Right lobe of liver (tissue), 6 donors: ENCODE measurements at places on chromosomes 11 and 22. TPM values are rescaled to one million over a fixed set of nuclear protein-coding genes. Genes with fewer than 3 reads are reported as not detected.

- DNase-seq: no peak
Observed at GRCh38 chr11:5272395-5273017, 2.8 kb upstream of the HBE1 start.

DNA sequence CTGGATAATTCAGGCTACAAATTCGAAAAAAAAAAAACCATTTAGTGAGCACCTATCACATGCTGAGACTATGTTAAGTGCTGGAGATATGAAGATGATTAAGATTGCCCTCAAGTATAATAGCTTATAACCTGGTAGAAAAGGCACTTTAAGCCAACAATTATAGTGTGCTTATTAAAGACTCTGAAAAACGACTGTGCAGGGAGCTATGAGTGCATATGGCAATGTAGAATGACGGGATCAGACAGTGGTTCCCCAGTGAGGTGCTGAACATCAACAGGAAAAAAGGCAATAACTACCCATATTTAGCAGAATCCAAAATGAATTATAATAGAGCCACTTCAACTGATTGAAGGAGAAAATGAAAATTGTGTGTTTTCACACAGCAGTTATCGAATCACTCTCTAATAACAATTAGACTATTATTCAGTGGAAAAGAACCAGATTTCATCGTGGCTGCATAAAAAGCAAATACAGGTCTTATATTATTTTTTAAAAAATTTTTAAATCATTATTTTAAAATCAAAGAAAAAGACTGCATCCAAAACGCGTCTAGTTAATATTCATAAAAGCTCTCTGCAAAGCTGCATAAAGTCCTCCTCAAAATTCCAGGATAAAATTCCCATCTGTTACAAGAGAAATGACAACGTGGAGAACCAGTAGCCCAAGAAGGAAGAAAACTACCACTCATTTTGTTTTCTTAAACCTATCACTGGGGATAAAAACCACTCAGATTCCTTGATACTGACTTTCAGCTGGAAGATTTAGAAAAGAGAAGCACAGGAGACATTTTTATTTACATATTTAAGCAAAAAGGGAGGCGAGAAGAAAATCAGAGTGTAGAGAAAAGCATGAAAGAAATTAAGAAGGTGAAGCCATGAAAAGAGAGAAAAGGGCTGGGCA is 1.1 kb downstream of the MTMR2 start:
- DNase-seq: no peak

The GGTLC2 gene
- not detected for total RNA-seq

The WNT11 gene
- 3.4 TPM for total RNA-seq

DNA sequence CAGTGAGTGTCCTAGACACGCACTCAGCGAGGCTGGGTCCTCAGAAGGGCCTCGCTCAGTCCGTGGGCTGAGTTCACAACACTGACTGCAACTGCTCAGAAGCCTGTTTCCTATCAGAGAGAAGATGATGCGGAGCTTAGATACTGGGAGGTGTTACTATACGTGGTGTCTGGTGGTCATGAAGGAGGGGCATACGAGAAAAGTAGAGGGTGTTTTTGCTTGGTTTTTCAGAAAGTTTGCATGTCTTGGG is 9.5 kb upstream of the SERPIND1 start:
- no peak for DNase-seq

- DNase-seq: no peak
Observed at GRCh38 chr22:48649466-48649865, 1178.2 kb downstream of the BRD1 start.

The KRTAP5-8 gene
- not detected for total RNA-seq

GRCh38 chr11:46333394-46333947 is 13.8 kb upstream of the DGKZ start:
- no peak for DNase-seq

DNA sequence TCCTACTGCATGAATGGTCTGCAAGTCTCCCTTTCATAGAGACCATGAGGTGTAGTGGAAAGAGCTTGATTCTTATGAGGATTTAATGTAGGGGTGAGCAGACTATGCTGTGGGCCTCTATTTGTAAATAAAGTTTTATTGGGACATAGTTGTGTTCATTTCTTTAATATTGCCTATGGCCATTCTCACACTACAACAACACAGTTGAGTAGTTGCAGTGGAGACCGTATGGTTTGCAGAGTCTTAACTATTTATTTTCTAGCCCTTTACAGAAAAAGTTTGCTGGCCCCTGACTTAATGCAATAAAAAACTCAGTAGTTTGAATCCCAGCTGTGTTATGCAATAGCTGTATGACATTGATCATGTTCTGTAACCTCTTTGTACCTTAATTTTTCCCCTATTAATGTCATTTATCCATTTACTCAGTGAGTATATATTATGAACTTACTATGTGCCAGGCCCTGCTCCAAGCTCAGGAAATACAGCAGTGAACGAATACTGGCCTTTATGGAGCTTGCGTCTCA is 106.3 kb downstream of the ATXN10 start:
- no peak for DNase-seq

The TLCD5 gene
- 0.92 TPM for total RNA-seq

DNA sequence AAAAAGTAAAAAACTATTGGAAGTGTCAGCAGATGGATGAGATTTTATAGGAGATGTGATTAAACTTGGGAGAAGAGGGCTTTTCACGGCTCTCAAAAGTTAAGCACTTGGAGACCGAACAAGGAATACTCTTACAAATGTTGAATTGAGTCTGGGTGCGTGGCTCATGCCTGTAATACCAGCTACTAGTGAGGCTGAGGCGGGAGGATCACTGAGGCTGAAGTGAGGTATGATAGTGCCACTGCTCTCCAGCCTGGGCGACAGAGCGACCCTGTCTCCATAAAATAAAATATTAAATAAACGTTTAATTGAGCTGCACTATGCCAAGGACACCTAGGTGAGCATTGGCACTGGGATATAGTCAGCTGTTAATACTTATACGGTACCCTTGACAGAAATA is 1.9 kb downstream of the CEP57 start:
- DNase-seq: no peak

GRCh38 chr22:42720263-42721044 is at the start of gene A4GALT:
TSS of gene A4GALT (minus strand) at chr22:42720870. CDS start at chr22:42693951, 26,919 bp downstream.
- DNase-seq: no peak

The CCDC81 gene
- total RNA-seq: 0.87 TPM

DNA sequence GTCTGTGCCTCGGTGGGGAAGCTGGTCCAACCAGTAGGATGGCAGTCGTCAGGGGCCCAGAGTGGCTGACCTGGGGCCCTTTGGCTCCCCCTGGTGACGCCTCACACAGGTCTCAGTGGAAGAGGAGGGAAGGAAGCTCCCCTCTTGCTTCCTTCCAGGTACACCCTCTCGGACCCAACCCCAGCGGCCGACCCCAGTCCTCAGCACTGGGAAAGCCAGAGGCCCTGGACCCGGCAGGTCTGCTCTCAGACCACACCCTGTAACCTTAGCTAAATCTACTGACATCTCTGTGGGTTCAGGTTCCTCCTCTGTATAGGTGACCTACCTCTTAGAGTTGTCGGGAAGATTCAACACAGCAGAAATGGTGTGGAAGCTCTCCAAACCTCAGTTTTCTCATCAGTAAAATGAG is 3.4 kb upstream of the SCUBE1 start:
- DNase-seq: peak; percentile 61

DNA sequence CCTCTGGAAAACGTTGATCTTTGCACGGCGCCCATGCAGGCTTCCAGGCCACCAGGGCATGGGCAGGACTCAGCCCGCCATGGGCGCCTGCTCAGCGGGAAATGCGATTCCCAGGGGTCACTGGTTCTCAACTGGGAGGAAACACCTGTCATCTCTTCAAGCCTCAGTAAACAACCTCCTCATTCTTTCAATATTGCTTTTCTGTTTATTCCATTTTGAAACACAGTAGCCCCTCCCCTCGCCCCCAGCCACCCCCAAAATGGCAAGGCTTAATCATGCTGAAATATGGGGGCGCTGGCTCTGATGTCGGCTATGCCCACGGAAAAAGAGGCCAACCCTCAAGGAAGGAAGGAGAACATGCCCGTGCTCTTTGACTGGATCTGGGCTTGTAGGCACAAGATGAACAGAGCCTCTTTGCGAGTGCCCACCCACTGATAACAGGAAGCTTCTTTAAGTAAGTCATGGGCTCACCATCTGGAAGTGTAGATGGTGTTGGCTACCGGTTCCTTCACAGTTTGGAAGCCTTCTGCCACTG is 594 bp upstream of the POU2AF1 start:
- DNase-seq: no peak

GRCh38 chr22:41540365-41540764 is 3.9 kb downstream of the POLR3H start:
- DNase-seq: no peak

DNA sequence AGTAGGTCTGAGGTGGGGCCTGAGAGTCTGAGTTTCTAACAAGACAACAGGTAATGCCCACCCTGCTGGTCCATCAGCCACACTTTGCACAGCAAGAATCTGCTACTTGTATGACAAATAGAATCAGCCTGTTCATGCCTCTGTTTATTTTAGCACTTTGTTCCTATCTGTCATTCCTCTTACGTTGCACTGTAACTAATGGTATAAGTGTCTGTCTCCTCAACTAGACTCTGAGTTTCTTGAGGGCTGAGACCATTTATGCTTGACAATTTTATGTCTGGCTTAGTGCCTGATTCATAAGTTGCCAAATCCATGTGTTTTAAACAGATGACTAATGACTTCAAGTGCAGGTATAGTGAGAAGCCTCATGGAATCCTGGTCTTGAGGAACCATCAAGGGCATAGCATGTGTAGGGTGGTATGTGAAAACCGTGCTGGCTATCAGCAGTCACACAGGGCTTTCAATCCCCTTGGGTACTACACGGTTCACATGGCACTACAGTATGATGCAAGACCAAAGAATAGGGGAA is 209.7 kb downstream of the C11orf91 start:
- DNase-seq: no peak

- DNase-seq: no peak
Observed at GRCh38 chr11:94147433-94147845, 18.8 kb downstream of the PANX1 start.

- no peak for DNase-seq
Observed at GRCh38 chr11:33248416-33248971, 8.7 kb upstream of the HIPK3 start.

The MRE11 gene
- 5.6 TPM for total RNA-seq

The KDM4E gene
- not detected for total RNA-seq

The LGALS12 gene
- not detected for total RNA-seq

GRCh38 chr22:50185375-50186087 is at the start of gene TRABD:
TSS of gene TRABD (plus strand) at chr22:50185913. CDS start at chr22:50193061, 7,148 bp downstream.
- DNase-seq: peak; percentile 92

DNA sequence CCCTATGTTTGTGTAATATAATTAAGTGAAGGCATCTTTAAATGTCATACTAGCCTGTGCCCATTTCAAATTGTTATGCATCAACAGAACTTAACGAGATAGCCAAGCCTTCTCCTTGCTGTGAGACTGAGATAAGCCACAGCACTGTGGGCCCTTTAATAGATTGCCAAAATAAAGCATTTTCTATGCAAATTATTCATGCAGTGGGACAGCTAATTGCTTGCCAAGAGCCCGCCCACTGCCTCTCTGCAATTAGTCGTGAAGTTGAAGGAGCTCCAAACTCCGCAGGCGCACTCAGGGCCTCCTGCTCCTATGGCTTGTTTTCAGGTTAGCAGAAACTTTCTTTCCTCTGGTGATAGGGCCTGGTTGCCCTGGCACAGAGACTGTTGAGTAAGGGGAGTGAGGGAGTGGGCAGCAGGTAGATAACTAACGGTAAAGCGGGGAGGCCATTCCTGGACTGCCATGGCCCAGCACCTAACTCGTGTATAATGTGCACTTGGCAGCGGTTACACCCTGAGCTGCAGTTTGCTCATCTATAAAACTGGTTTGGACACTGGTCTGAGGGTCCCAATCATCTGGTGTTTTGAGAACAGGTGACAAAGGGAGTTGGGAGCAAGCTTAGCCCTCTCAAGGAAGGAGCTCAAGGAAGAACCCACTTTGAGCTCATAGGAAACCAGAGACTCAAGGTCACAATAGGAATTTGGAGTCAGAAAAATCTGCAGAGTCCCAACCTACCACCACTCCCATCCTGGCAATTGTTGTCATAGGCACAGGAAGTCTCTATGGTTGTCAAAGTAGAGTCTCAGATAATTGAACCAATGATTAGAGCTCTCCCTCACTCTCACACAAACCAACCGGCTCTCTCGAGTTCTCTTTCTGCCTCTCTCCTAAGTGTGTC is 33.9 kb upstream of the RIC3 start:
- no peak for DNase-seq

DNA sequence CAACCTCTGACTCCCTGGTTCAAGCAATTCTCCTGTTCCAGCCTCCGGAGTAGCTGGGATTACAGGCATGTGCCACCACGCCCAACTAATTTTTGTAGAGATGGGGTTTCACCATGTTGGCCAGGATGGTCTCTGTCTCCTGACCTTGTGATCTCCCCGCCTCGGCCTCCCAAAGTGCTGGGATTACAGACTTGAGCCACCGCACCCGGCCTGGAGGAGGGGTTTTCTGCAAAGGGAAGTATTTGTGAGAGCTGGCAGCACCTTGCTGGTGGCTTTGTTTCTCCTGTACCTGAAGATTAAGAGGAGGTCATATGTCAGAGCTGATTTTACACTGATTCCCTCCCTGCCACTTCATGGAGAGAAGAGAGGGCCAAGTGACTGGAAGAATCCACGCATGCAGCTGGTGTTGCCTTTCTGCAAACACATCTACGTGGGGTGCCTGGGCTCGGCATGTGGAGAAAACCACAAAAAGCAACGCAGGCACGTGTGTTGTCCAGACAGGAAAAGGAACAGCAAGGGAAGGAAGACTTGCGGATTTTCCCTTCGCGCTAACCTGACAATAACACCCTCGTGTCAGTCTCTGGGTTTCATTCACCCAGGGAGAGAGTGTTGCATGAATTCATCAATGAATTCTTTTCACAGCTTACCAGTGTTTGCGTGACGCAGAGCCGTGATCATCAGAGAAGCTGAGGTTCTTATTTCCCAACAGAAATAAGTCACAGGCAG is 61.9 kb downstream of the TSPAN18 start:
- DNase-seq: no peak

The KRTAP5-11 gene
- total RNA-seq: not detected

The KMT2A gene
- total RNA-seq: 22.1 TPM

The PHLDA2 gene
- 0.62 TPM for total RNA-seq

DNA sequence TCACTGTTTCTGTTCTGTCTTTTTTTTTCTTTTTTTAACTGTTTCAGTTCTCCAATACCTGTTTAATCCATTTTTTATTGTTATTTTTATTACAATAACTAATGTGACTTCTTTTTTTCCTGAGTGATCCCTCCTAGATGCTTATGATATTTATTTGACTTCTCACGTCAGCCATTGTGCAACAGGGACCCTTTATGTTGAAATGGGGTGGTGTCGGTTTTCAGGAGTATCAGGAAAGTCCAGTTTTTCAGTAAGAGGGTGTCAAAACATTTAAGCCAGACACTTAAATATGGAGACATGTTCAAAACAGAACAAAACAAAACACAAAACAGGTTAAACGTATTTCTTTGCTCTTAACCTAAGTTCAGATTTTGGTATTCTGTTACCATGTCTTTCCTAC is 418.8 kb downstream of the DYNC2H1 start:
- DNase-seq: no peak

DNA sequence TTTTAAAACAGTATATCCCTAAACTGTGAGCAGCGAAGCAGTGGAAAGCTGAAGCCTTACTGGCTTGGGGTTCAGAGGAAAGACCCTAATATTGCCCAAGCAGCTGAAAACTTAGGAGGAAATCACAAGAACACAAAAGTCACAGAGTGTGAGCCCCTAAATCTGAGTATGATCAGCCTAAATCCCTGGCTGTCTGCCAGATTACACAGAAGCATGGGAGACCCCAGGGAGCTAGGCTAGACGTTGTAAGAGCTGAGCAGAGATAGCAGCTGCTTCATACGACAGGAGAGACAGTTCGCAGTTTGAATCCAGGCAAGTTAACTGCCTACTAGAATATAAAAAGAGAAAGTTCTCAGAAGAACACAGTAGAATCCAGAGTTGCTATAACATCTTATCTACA is 81.2 kb downstream of the PACS1 start:
- no peak for DNase-seq

The SUSD2 gene
- total RNA-seq: 6.0 TPM

The GDPD4 gene
- total RNA-seq: 0.44 TPM
